ENCODE measurements at places on chromosomes 2 and 18.

GRCh38 chr18:49510393-49511115 lies 23.5 kb upstream of the C18orf32 start:
- peak; percentile 12 for DNase-seq

GRCh38 chr2:69149631-69150215 lies 136.7 kb downstream of the ANTXR1 start:
- no peak for DNase-seq

GRCh38 chr2:71706836-71707235 lies 253.5 kb downstream of the DYSF start:
- no peak for DNase-seq

DNA sequence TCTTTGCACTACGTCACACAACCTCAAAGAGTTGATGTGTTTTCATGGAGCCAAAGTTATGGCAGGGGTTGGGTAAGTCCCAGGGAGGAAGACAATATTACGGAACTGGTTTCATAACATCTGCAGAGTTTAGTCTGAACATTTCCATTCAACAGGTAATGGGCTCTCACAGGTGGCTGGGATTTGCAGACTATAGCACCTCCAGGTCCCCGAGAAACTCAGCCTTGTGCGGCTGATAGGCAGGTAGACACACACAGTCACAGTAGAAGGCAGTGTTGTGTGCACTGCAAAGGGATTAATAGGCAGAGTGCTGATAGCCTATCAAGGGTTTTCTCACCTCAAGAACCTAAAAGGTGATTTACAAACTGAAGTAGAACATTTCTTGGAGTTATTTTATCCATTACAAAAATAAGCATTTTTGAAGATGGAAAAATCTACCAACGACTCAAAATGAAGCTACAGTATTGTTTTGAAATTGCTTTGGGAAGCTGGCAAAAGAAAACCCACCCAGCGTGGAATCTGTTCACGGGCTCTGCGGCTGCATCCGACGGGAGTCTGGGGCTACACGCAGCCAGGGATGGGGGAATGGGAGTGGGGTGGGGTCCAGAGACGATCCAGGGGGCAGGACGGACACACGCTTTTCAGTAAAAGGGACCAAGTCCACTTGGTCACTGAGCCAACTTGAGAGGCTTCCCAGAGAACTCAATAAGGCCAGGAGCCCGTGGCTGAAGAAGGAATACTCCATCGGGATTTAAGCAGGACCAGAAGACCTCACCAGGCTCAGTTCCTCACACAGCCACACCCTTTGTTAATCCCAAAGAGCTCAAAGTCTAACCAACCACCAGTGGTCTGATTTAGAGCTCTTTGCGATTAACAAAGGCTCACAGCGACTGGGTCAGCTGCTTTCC lies 82.9 kb downstream of the CHRNA1 start:
- no peak for DNase-seq

- no peak for DNase-seq
Observed at GRCh38 chr2:200399636-200400035, 93.1 kb downstream of the SPATS2L start.

GRCh38 chr18:6621437-6621836 lies 108.1 kb upstream of the ARHGAP28 start:
- DNase-seq, result no peak

- no peak for DNase-seq
Observed at GRCh38 chr2:105439141-105439540, 40.3 kb upstream of the FHL2 start.

DNA sequence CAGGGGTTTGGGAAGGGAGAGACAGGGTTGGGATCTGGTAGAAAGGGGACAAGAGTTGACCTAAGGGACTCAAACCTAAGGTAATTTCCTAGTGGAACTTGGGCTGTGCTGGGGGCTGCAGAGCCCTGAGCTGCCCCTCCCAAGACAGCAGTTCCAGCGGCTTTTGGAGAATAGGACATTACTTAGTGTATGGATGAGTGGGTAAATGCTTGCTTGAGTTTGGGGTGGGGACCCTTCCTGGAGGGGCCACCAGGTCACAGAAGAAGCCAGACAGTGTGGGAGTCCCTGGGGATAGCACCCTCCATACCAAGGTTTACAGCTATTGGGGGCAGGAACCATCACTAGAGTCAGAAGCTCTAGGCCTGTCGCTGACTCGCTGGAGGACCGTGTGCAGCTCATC lies 111.5 kb downstream of the CAPN13 start:
- no peak for DNase-seq

- no peak for DNase-seq
Observed at GRCh38 chr2:160646684-160647444, 153.3 kb upstream of the RBMS1 start.

GRCh38 chr18:69730664-69731063 lies 217.0 kb downstream of the CD226 start:
- DNase-seq, result no peak

DNA sequence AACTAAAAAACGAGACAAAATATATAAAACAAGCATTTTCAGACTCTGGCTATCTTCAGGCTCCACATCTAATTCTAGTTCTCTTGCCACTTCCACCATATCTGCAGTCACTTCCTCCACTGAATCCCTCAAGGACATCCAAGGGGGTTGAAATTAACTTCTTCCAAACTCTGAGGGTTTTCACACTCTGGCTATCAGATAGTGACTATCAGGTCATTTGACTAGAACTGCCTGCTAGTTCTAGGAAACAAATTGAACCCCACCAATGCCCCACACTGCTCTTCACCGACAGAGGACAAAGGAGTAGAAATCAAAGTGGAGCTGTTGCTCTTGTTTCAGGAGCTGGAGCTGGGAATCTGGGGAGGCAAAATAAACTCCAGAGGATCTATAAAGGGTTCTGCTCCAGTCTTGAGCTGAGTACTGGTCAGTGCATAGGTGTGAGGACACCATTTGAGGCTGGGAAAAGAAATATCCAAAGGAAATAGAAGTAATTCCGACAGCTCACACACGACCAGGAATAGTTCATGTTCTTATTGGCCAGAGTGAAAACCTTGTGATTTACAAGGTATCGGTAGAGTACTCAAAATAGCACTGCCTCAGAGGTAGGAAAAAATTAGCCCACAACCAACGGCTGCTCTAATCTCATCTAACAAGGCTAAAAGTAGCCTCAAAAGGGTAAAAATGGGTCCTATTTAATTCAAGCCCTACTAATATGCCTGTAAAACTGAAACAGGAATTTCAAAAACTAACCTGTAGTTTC lies 71.3 kb downstream of the SMC6 start:
- DNase-seq, result no peak

DNA sequence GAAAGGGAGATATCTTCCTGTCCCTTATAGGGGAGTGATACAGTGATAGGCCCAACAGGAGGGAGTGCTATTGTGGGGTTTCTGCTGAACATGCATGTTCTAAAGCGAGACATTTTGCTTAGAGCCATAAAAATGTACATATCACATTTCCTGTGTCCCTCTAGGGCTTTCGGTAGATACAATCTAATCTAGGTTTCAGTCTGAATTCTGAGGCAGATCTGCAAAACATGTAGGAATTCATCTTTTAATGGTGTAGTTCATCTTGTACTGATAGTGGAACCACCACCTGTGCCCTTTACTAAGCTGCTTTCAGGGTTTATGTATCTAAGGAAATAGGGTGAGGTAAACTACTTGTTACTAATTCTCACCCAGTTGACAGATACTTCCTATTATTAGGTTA lies 73.8 kb downstream of the SPTBN1 start:
- no peak for DNase-seq

- no peak for DNase-seq
Observed at GRCh38 chr2:54439582-54439981, 16.5 kb upstream of the SPTBN1 start.

DNA sequence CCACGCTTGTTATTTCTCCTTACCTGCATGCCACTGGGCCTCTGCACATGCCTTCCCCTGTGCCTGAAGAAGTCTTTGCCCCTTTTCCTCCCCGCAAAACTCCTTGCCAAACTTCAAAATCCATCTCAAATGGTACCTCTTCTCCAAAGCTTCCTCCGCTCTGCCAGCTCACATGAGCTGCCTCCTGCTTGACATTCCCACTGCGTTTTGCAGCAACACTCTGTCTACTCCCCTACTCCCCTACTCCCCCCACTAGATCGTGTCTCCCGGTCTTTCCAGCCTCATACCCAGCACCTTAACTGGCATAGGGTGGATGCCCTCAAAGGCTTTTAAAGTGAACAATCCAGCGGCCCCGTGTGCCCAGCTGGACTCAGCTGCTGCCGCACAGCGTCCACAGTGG lies 65.8 kb downstream of the TNS1 start:
- no peak for DNase-seq

- DNase-seq, result no peak
Observed at GRCh38 chr2:128195435-128195984, 104.5 kb downstream of the UGGT1 start.

DNA sequence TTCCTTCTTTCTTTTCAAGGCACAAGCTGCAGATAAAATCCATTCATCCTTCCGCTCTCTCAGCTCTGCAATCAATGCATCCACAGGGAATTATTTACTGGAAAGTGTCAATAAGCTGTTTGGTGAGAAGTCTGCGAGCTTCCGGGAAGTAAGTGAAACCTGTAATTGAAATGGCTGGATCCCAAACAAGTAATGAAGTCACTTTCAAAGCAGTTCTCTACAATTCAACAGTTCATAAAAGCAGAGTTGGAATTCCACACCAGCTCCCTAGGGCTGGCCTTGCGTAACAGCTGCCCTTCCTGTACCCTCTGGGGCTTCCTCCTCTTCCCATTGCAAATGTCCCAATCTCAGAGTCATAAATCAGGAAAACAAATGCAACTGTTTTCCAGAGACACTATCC lies 9.6 kb downstream of the SERPINB2 start:
- no peak for DNase-seq

- DNase-seq, result peak; percentile 98
Observed at GRCh38 chr2:240832205-240832727, 12.2 kb upstream of the KIF1A start.

- no peak for DNase-seq
Observed at GRCh38 chr2:215419113-215419512, 16.8 kb downstream of the FN1 start.

DNA sequence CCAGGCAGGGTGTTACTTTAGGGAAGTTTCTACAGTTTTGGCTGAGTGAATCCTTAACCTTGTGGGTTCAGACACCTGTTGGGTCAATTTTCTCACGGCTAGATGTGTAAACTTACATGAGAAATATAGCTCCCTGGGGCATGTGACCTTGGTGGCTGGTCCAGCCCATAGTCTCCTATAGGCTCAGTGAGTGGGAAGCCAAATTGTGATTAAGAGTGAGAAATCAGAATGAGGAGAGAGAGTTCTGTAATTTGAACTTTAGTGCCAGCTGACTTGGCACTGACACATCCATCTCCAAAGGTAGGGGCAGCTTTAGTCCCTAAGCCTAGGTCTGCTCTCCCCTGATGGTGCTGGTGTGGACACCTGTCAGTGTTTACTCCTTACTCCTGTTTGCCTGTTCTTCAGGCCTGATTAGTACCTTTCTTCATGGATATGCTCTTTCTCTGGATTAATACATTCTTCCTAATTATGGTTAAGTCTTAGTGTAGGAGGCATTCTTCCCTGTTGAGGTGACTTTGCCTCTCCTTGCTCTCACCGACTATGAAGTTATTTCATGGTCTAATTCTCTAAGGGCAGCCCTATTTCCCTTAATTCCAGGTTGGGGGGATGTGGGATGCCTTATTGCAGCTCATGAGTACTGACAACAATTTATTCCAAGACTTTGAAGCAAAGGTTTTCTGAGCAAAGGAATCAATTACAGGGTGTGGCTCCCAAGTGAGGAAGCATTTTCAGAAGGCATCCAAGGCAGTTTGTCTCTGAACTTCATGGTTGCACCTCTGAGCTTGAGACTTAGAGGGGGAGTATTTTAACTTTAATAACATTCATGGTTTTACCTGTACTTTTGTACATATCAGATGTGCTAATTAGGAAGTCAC lies 177.3 kb downstream of the DYSF start:
- no peak for DNase-seq

GRCh38 chr2:219570924-219571310 lies 422 bp downstream of the OBSL1 start:
- DNase-seq, result no peak

GRCh38 chr2:105827351-105828096 lies 82.8 kb downstream of the NCK2 start:
- no peak for DNase-seq

DNA sequence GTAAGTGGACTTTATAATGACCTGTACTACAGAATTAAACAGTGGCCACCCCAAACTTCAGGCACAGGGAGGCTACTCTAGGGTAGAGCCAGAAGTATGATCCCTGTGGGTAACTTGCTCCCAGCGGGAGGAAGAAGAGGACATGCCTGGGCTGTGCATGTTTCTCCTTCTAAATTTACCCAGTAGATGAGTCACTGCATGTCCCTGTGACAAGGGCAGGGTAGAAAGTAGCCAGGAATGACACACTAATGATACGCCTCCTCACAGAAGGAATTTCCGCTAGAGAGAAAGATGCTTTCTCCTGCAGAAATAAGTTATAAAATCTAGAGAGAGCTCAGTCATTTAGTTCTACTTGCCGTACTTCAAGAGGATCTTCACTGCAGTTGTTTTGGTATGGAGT lies 7.5 kb downstream of the ACYP2 start:
- DNase-seq, result no peak
